ENCODE measurements at places on chromosomes 2 and 18.

DNA sequence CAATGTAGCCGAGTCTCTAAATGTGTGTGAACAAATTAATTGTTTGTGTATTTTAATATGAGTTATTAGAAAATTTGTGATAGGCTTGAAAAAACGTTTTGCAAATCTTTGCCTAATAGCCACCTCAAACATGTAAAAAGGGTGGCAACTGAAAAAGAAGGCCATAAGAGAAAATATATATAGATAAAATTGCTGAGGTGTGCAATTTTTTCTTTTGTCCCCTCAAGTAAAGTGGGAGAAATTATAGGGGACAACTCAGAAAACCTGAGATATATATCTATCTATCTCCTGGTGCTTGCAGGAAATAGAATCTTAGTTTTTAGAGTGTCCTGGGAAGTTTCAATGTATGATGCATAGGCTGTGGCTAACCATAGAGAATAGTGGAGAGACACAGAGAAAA is 201.4 kb upstream of the LRP1B start:
- DNase-seq = no peak

- no peak for DNase-seq
Measured at GRCh38 chr2:70381821-70382220, 80.0 kb upstream of the FAM136A start.

GRCh38 chr2:1393321-1393720 is 19.9 kb upstream of the TPO start:
- no peak for DNase-seq

- no peak for DNase-seq
Measured at GRCh38 chr2:152468899-152469692, 134.1 kb downstream of the FMNL2 start.

DNA sequence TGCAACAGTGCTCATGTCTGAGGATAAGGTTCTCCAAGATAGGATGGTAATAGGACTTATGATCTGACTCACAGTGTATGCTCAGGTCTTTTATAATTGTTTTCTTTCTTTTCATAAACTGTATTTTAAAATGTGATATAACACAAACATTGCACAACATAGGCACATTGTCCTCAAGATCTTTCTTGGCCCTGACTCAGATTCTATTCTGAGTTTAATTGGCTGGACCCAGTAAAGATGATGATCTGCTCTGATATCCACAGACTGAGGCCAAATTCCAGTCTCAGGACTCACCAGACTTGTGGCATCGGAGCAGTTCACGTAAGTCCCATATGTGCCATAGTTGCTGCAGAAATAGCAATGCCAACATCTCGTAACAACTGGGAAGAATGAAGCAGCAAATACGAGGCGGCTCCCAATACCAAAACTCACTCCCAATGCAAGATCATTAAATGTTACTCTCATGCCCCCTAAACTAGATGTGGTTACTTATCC is 448.9 kb upstream of the SLC14A2 start:
- no peak for DNase-seq

DNA sequence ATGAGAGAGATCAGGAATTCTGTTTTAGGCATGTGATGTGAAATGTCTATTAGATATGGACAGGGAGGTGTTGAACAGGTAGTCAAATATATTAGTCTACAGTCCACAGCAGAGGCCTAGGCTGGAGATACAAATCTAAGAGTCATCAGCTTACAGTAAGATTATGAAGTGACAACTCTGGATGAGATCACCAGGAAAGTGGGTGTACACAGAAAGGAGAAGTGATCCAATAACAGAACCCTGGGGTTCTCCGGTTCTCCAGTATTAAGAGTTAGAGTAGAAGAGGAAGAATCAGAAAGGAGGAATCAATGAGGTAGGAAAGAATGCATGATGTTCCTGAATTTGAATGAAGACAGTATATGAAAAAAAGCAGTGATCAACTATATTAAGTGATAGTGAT is 362.3 kb downstream of the FIGN start:
- no peak for DNase-seq

DNA sequence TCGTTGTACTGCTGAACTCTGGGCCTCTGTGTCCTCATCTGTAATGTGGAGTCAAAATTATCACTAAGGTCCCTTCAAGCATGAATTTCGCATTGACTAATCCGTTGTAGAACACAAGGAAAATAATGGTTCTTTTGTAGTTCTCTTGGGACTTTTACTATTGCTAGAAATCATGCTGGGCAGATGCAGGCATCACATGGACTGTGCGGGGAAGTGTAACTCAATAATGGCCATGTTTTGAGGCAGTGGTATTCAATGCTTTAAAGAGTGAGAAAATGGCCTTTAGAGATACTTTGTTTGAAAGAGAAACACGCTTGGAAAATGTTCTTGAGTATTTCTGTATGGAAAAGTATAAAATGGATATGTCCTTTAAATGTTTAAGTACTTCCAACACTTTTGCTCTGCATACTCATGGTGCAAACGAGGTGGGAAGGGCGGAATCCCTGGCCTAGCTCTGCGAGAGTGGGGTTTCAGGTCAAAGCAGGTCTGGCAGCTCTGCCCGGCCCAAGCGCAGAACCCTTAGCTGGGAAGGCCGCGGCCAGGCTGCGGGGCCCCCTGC is 117.3 kb upstream of the MSTN start:
- no peak for DNase-seq

DNA sequence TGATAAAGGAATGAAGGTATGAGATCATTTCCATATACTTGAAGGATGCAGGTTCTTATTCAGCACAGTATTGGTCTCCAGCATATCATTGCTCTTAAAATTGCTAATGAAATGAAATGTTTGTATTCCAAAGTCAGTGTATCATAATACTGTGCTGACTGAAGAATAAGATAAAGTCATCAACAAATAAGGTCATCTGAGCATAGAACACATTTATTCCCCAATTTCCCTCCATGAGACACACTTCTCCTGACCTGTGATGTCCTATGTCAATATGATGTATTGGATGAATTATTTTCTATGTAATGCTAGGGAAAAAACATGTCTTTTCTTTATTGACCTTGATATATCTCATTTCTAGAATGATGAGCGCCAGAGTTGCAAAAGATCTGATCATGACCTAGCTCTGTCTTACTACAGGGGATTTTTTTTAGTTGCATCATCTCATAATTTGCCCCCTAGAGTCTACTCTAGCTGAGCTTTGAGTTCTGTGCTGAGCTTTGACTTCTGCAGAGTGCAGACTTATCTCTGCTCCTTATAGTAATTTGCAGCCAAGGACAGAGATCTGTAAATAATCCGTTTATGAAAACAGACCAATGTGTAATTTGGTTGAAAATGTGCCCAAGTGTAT is 859.8 kb downstream of the TRIB2 start:
- no peak for DNase-seq

GRCh38 chr2:85619617-85620016 is 3.6 kb downstream of the USP39 start:
- DNase-seq = no peak

- no peak for DNase-seq
Measured at GRCh38 chr2:195532628-195533271, 124.3 kb upstream of the SLC39A10 start.

All from pulmonary artery endothelial cell (primary cell).